ENCODE measurements at places on chromosomes 5 and 9.

GRCh38 chr5:57137401-57137800 lies 36.5 kb upstream of the GPBP1 start:
- no peak for DNase-seq

DNA sequence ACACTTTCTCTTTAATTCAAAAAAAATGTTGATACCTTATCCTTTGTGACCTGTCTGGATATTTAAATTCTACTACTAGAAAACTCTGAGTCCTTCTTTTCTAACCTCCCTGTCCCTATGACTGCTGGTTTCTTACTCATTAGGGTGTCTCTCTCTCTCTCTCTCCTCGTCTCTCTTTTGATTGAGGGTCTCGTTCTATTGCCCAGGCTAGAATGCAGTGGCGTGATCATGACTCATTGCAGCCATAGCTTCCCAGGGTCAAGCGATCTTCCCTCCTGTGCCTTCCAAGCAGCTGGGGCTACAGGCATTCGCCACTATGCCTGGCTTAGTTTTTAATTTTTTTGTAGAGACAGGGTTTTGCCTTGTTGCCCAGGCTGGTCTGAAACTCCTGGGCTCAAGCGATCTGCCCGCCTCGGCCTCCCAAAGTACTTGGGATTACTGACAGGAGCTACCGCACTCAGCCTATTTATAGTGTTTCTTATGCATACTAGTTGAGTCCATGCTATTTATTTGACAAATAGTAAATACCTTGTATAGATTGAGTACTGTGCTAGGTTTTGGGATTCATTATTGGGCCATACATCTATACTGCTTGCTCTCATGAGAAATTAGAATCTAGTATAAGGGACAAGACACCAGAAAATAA lies 61.9 kb downstream of the NSD1 start:
- DNase-seq = no peak

GRCh38 chr5:170571875-170572852 lies 68.3 kb downstream of the KCNIP1 start:
- no peak for DNase-seq

DNA sequence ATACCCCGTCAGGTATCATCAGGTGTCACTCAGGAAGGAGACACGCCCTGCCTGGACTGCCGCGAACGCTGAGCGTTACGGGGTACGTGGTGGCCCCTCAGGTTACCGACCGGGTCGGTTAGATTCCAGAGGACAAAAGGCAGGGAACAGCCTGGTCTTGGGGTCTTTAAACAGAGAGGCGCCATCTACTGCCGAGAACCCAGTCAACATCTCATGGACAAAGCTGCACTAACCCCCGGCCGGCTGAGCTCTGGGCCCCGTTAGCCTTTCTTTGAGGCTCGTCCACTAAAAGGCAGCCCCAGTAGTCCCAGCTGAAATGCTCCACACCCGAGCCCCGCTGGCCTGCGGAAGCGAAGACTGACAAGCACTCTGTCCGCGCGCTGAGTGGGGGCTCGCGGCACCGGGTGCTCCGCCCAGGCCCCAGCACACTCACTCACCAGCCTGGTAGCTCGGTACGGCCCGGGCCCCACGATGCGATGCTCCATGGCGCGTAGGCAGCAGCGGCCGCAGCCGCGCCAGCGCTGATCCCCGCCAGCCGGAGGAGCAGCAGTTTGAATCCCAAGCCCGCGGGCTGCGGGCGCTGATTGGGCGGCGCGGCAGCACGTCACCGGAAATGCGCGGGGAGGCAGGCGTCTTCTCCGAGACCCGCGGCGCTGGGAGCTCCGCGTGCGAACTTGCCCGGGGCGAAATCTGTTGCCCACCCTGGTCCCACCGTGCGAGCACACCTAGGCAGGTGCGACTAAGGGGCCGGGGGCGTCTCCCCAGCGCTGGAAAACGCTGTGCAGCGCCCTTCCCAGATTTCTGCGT lies at the start of gene DEPDC1B:
TSS of gene DEPDC1B (minus strand) at position 558 of the 807 bp plus-strand sequence. CDS start at position 485, 73 bp downstream.
- DNase-seq = peak; percentile 83

DNA sequence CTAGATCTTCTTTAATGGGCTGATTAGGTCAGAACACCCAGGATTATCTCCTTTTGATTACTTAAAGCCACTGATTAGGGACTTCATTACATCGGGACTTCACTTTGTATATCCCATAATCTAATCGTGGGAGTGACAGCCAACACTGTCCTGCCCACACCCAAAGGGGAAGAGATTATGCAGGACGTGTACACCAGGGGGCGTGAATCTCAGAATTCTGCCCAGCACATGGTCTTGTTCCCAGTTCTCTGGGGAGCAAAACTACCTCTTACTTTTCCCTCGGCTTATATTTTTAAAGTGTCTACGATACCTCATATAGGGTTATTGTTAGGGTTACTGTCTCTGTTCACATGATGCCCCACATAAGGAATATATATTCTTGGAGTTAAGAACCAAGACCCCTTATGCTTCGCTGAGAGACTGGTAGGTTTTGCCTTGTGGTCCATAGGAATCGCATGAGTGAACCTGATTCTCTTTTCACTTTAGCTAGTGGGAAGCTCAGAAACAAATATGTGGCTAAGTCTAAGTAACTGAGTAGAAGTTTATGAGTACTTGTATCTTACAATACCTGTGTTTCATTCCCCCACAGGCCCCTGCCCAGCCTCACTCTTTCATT lies 192.7 kb downstream of the GNA14 start:
- peak; percentile 50 for DNase-seq

DNA sequence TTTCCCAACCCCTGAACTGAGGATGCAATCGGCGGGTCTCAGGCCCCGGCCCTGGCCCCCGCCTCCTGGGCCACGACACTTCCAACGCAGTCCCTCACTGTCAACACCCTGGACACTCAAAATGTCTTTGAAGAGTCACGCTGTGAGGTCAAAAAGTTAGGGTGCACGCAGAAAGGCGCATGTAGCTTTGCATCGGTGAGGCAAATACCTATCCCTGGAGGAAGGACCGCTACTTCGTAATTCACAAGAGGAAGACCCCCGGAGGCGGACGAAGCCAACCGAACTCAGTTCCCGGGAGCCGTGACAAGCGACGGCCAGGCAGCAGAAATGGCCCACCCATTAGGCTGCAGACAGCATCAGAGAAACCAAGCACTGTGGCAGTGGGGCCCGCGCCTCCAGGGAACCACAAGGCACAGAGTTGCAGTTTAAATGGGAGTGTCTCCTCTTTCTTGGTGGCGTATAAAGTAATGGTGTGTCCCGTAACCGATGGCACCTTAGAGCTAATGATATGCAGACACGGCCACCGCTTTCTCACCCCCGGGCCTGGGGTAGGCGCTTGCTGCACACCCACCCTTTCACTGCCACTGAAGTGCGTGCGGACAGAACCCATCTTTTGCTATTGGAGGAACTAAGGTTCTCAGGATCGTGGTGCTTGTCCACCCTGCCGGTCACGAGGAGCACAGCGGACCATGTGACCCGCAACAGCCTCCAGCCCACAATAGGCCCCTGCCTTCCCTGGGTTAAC lies 9.0 kb downstream of the ADAMTS2 start:
- DNase-seq = no peak

DNA sequence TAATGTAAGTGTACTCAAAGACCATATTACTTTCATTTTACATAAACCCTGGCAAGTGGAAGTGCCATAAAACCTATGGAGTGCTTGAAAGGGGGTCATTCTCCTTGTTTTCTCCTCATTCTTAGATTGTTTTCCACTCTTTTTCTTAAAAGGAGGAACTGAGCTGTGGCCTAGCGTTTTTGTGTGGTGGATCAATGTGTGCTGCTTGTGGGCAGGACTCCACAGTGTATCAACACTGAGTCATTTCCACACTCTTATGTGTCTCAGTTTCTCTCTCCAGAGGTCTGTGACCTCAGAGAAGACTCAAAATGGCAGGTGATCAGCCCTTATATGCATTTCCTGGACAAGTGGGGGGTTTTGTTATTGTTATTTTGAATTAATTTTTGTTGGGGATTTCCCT lies 516.1 kb upstream of the CDH10 start:
- no peak for DNase-seq

DNA sequence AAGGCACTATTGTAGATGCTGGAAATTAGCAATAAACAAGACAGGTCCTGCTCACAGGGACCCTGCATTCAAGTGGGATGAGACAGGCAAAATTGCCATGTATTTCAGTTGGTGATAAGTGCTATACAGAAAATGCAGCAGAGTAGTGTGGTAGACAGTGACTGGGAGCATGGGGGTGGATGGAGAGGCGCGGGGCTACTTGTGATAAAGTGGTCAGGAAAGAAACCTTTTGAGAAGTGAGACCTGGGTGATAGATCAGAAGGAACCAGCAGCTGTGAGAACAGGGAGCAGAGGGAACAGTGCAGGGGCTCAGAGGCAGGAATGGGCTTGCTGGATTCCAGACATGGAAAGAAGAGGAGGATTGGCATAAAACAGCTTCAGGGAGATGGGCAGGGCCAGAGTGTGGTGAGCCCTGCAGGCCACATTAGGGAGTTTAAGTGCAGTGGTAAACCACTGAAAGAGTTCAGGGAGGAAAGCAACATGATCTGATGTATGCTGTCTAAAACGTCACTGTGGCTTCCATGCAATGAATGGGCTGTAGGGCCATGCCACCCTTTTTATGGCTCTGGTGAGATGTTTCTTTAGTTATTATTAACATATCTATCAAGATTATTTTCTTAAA lies 7.3 kb downstream of the CRHBP start:
- no peak for DNase-seq

DNA sequence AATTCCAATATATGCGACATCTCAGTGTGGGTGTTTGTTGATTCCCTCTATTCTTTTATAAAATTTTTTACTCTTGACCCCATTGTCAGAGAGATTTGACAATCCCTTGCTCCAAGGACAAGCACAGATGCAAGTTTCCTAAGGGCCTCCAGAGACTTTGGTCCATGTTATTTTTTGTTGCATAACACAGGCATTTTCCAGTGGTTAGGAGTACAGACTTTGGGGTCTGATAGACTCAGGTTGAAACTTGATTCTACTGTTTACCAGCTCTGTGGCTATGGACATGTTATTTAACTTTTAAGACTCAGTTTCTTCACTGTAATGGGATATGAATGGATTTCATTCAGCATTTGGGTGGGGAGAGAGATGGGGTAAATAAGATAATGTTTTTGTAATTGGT lies 361.3 kb downstream of the ENC1 start:
- DNase-seq = no peak

DNA sequence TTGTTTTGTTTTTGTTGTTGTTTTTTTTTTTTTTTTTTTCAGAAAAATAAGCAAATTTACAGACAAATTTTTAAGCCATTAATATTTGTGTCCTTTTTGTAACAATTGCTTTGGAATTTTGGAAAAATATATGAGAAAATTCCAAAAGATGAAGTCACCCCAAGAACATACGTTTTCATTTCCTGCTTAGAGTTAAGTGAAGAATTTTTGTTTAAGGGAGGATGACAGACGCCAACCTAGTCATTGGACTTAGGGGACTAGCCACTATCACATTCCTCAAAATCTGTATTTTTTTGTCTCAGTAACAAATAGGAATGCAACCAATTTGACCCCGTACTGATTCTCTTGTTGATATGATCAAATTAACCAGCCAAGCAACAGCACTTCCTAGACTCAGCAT lies 433.9 kb upstream of the SLC30A5 start:
- no peak for DNase-seq

DNA sequence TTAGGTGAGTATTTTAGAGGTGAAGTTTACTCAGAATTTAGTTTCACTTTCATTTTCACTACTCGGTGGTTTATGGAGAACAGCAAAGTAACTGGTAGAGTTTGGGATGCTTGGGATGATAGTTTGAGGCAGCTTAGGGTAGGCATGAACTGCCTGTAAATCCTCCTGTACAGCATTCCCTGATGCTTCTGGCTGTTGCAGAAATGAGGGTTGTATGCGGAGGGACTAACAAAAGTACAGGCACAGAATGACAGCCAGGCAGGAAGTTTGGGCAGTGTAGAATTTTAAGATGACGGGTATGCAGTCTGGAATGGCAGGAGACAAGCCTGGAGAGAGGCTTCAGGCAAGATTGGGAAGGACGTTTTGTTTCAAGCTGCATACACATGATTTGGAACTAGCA lies 48.0 kb upstream of the FAM120AOS start:
- peak; percentile 19 for DNase-seq

GRCh38 chr9:7402334-7403027 lies 397.1 kb downstream of the DMAC1 start:
- DNase-seq = no peak

GRCh38 chr5:95471487-95471886 lies 80.3 kb downstream of the FAM81B start:
- DNase-seq = no peak

GRCh38 chr5:34690301-34690700 lies 34.2 kb downstream of the RAI14 start:
- no peak for DNase-seq

GRCh38 chr9:117400171-117400570 lies 14.7 kb downstream of the ASTN2 start:
- DNase-seq = no peak
